H54 (cell line): ENCODE measurements at places on chromosomes 11 and 22.
A peak's percentile ranks its signal among the peaks of the same experiment; 100 is the strongest.

GRCh38 chr11:131624531-131624930 lies 254.1 kb downstream of the NTM start:
- no peak for DNase-seq

GRCh38 chr11:14618060-14618459 lies 25.5 kb upstream of the PDE3B start:
- DNase-seq: no peak

GRCh38 chr11:126231725-126232459 lies 20.3 kb downstream of the FAM118B start:
- DNase-seq: no peak

GRCh38 chr11:10600570-10601248 lies 32.2 kb upstream of the LYVE1 start:
- no peak for DNase-seq

DNA sequence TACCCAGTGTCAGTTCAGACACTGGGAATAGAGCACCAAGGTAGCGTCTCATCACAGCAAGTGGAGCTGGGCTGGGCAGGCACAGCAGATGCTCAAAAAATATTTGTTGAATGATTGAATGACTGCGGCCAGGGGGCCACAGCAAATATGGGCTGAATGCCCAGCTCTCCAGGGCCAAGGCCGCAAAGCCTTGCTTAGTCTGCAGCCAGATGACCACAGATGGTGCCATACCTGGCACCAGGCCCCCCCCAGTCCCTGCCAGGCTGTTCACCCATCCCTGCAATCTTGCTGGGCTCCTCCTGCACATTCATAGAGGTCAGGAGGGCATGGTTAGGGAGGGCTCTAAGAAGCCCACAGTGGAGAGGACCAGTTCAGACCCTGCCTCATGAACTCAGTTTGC lies 32.9 kb downstream of the ZC3H7B start:
- no peak for DNase-seq

DNA sequence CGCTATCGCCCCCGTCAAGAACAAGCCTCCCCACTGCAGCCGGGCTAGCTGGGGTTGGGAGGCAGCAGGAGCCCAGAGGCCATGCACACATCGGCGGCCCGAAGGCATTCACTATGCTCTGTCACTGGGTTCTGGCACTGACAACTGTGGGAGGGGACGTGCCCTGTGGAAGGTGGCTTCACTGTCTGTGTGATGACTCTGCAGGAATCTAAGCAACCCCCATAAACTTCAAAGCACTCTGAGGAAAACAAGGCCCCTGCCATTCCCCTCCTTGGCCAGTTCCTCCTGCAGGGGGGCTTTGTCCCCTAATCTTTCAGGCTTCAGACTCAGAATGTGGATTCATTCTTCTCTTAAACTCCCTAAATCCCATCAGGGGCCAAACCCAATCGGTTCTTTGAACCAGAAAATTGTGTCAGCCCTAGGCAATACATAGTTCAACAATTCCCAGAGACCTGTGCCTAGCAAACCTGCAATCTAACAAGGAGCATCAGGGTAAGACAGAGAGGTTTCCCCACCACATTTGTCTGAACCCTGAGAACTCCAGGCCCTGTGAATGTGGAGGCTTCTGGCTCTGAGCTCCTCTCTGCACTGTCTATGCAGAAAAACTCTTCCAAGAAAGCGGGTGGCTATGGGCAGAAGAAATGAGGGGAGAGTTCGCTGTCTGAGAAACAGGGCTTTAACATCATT lies 1477.2 kb downstream of the TBC1D22A start:
- DNase-seq: no peak

- no peak for DNase-seq
These were observed 15.7 kb downstream of the PRPF19 start for GRCh38 chr11:60890696-60891095.

DNA sequence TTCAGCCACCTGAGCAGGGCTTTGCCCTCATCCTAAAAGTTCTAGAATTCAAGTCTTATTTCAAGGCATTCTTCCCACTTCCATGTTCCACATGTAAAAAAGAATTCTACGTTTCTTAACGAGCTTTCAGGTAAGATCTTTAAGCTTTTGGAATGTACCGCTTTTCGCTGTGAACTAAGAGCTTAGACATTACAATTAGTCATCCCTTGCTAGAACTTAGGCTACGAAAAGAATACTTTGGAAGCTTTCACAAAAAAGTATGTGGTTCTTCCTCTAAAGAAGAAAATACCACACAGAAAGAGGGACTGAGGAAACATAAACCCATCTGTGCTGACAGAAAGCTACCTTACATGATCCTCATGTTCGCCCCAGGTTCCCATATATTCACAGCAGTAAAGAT lies 1.9 kb downstream of the NUMA1 start:
- no peak for DNase-seq

DNA sequence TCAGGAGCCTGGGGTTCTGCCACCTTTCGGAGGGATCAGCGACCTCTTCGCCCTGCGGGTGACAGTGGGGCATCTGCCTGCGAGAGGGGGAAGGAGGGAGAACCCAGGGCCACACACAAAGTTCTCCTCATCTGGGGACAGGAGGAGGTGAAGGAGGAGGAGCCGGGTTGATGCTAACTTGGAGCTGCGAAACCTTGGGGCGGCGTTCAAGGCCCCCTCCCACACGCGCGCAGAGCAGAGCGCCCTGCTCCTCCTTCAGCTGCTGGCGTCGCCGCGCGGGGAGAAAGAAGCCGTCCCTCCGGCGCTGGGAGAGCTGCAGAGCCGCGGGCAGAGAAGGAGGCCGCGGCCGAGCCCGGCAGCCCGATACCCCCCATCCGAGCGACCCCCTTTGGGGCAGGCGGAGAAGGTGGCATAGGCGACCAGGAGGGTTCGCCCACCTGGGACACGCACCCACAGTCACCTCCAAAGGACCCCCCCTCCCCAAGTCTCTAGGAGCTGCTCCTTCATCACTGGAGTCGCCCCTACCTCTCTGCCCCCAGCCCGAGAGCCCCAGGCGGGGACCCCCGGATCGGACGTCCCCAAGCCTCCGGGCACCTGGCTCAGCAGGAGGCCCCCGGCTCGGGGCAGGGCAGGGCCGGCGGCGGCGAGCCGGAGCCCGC lies at the start of gene RASD2:
RASD2 (plus strand) TSS at position 237 of the 659 bp plus-strand sequence. CDS start 5,979 bp downstream, outside the sequence.
- peak; percentile 62 for DNase-seq

- no peak for DNase-seq
These were observed 103.3 kb upstream of the NNMT start for GRCh38 chr11:114192841-114193389.

DNA sequence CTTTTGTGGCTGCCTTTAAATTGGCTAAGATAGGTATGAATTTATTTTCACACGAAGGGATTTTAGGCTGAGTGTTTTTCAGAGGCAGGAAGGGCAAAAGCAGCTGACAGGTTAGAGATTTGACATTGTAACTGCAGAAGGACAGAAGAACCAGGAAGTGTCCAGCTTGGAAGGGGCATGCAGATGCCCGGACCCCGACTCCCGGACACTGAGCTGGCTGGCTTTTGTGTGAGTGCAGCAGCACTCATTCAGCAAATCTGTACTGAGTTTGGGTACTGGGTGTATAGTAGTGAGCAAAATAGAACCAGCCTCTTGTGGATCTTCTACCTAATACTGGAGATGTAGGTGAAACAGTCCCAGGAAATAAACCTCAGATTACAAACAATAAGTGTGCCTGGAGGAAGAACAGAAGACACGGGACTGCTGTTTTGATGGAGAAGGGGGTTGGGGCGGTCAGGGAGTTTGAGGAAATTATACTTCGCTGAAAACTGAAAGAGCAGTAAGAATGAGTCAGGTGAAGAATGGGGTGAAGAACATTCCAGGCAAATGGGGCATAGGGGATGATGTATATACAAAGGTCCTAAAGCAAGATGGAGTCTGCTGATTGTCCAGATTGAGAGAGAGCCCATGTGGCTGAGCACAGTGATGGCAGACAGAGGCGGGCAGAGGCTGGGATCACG lies 64.6 kb downstream of the PPFIBP2 start:
- DNase-seq: no peak

DNA sequence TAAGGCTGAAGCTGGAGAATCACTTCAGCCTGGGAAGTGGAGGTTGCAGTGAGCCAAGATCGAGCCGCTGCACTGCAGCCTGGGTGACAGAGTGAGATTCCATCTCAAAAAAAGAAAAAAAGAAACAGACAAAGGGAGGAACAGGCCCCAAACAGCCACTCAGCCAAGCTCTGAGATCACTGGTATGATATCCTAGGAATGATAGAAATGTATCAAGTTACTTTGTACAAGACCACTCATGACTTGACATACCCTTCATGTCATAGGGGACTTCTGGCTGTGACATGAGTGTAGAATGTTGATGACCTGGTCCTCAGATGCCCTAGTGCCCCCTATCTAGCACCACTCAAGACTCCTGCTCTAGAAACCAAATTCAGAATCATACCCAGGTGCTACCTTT lies 216.5 kb downstream of the NAV2 start:
- DNase-seq: no peak

GRCh38 chr11:10444725-10445315 lies 10.2 kb upstream of the AMPD3 start:
- DNase-seq: no peak

GRCh38 chr11:114215871-114216795 lies 80.1 kb upstream of the NNMT start:
- DNase-seq: no peak

GRCh38 chr22:35133702-35134380 lies 67.9 kb downstream of the ISX start:
- DNase-seq: no peak

GRCh38 chr22:21585389-21585788 lies 17.9 kb downstream of the UBE2L3 start:
- no peak for DNase-seq

DNA sequence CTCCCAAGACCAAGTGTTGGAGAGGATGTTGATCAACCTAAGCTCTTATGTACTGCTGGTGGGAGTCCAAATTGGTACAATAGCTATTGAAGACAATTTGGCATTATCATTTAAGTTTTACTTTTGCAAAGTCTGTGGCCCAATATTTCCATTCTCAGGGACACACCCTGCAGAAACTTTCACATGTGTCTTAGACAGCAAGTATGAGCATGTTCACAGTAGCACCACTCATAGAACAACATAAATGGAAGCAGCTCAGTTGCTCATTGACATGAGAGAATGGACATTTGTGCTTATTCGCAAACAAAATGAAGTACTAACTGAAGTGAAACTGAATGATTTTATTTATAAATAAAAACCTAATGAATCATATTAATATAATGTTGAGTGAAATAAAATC lies 135.5 kb downstream of the NOX4 start:
- DNase-seq: no peak

- DNase-seq: no peak
These were observed 81.0 kb downstream of the CCDC34 start for GRCh38 chr11:27281740-27282590.

- DNase-seq: no peak
These were observed 13.7 kb downstream of the APBB1 start for GRCh38 chr11:6405052-6405667.

GRCh38 chr11:134654161-134654915 lies 242.3 kb upstream of the B3GAT1 start:
- no peak for DNase-seq

DNA sequence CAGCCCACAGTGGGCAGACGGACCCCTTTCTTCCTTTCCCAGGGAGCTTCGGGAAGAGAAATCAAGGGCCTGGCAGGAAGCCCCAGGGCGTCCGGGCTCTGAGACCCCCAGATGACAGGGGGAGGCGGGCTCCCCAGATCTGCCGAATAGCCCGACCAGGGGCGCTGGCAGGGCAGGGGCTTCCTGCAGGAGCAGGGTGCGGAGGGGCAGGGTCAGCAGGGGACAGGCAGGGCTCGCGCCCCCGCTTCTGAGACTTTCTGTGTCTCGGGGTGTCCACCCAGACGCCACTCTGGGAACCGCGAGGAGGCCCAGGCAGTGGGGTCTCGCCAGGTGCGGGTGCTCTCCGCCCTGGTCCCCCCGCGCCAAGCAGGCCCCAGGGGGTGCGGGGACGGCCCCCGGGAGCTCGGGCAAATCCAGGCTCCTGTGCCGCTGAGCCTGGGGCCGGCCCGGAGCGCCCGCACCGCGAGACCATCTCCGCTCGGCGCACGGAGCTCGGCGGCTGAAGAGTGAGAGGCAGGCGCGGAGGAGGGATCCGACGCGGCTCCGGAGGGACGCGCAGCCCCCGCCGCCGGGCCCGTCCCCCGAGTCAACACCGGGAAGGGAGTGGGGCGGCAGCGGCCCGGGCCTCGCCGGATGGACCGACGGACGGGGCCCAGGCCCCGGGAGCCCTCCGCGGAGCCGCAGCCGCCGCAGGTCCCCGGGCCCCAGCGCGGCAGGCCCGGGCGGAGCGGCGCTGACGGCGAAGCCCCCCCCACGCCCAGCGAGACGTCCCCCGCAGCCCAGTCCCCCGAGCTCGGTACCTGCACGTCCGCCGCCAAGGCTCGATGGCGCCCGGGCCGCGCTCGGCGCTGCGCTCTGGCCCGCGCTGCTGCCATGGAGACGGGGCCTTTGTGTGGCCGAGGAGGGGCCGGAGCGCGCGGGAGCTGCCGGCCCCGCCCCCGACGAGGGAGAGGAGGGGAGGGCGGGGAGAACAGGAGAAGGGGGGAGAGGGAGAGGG lies at the start of gene PLXNB2:
PLXNB2 (minus strand) TSS at position 894 of the 997 bp plus-strand sequence. CDS start 17,062 bp downstream, outside the sequence.
- DNase-seq: no peak

DNA sequence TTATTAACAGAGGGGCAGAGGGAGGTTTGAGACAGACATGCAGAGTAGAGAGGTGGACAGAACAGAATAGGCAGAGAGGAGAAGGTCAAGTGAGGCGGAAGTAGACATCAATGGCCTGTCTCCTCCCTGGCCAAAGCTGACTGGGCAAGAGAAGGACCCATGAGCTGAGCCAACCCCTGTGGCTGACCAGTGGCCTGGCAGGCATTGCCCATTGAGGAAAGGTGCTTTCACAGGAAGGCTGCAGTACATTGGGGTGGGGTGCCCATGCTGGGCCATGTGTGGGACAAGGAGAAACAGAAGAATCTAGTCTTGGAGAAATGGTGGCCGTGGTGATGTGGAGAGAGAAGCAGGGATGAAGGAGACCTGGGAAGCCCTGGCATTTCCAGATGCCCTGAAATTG lies 76.0 kb downstream of the MYEOV start:
- no peak for DNase-seq

- DNase-seq: no peak
These were observed 4.0 kb downstream of the MMP10 start for GRCh38 chr11:102776454-102776853.

DNA sequence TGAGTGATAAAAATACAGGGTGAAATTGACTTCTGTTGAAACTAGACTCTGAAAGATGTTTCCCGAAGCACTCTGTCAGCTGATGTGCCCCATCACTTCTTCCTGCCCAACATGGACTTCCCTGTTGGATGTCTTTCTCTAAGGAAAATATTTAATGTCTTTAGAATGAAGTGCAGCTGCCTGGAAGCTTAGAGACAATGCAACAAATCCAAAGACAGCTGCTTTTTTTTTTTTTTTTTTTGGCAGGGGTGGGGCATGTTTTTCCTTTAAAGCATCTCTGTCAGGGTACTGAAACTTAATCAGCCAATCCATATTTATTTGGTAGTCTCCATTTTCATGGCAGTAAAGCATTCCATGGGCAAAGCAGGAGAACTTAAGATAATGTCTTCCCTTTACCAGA lies 5.9 kb downstream of the JAM3 start:
- DNase-seq: no peak

- DNase-seq: no peak
These were observed 67.8 kb downstream of the DEPDC5 start for GRCh38 chr22:31821572-31821971.
